ENCODE measurements at places on chromosomes 4 and X.
A peak's percentile ranks its signal among the peaks of the same experiment; 100 is the strongest.

- no peak for DNase-seq
These were observed 50.5 kb downstream of the CXCL1 start for GRCh38 chr4:73919691-73920090.

- no peak for DNase-seq
These were observed 42.8 kb downstream of the ELOVL6 start for GRCh38 chr4:110155654-110156053.

DNA sequence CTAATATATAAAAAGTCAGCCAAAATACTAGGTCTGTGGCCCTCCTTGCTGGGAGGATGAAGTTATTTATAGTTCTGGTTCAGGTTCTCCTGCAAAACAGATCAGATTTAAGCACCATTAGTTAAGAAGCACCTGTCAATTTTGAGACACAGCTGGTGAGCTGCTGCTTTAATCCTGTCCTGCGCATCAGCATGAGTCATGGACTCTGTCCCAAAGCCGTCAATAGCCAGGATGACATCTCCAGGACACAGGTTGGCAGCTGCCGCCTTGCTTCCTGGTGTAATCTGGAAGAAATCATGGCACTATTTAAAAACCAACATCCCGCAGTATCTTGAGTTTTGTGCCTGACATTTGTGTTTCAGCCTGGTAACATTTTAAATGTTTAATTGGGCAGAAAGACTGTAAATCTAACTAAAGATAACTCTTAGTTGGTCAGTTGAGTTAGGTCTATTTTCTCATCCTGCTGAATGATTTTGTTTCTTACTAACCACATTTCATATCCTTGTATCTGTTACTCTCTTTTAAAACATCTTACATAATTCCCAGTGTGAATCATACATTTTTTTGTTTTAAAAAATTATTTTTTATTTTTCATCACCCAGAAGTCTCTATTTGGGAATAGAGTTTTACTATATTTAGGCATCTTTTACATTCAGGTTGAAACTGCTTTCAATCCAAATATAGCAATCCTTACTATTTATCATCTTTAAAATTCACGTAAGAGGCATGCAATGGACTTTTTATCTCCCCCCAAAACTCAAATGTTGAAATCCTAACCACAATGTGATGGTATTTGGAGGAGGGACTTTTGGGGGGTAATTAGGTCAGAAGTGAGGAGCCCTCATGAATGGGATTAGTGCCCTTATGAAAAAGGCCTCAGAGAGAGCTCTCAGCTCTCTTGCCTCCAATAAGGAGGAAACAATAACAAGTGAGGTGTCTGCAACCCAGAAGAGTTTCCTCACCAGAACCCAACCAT, 10.1 kb downstream of the PDLIM3 start:
- no peak for DNase-seq

GRCh38 chrX:136766785-136767103, 14.0 kb downstream of the ARHGEF6 start:
- DNase-seq: no peak

GRCh38 chrX:53435997-53436396, 1.8 kb upstream of the HSD17B10 start:
- DNase-seq: peak; percentile 72

DNA sequence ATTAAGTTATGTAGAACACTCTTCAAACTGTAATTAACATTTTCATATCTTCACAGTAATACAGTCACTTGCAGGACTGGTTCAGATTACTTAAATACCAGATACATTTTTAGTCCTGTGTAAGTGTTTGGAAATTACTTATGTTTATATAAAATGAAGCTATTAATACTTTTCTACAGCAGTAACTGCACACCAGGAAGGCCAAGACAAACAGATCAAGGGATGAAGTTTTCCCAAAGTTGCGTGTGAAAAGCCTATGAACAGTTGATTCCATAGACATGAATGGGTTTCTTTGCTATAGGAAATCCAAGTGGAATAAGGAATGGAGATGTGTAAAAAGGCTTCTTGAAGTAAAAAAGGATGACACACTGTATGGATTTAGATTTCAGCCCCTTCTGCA, 28.9 kb upstream of the DRP2 start:
- no peak for DNase-seq

DNA sequence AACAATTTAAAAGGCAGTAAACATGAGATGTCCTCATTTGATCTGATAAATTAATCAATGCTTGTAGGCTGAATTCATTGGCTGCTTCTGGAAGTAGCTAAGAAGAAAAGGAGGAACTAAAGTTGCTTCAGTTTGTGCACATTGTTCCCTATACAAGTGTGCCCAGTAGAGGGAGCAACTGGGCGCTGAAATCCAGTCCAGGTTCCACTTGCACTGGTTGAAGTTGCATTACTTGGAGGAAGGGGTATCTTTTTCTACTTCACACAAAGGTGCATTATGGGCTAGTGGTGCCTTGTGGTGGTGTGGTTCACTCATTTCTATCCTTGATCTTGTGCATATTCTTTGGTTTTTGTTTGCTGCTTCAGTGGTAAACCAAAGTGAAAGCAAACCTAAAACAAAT, 67.9 kb upstream of the SOX3 start:
- DNase-seq: peak; percentile 23

GRCh38 chr4:162661913-162662312, 498.1 kb upstream of the FSTL5 start:
- no peak for DNase-seq

DNA sequence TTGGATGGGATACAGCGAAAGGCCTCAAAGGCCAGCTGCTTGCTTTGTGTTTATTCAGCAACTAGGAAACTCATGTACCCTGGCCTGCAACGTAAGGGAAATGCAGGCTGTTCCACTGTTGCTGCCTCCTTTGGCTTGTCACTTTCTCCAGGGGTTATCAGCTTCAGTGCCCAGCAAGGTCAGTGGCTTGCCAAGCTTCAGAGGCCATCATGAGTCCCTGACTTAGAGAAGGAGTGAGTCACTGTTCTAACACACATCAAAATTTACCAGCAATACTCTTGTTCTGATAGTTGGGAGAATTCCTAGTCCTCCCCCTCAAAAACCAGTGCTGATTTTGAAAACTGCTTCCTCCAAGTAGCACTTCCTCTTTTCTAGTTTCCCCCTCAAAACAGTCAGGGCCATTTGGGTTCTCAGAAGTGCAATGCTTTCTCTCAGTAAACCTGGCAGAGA, 250.8 kb downstream of the ARHGAP24 start:
- peak; percentile 90 for DNase-seq

DNA sequence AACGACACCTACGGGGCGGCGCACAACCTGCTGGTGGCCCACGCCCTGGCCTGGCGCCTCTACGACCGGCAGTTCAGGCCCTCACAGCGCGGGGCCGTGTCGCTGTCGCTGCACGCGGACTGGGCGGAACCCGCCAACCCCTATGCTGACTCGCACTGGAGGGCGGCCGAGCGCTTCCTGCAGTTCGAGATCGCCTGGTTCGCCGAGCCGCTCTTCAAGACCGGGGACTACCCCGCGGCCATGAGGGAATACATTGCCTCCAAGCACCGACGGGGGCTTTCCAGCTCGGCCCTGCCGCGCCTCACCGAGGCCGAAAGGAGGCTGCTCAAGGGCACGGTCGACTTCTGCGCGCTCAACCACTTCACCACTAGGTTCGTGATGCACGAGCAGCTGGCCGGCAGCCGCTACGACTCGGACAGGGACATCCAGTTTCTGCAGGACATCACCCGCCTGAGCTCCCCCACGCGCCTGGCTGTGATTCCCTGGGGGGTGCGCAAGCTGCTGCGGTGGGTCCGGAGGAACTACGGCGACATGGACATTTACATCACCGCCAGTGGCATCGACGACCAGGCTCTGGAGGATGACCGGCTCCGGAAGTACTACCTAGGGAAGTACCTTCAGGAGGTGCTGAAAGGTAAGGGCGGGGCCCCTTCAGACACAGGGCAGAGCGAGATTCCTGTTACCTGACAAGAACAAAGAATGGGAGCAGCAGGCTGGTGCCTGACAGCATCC, 11.7 kb downstream of the RPL9 start:
- peak; percentile 49 for DNase-seq

DNA sequence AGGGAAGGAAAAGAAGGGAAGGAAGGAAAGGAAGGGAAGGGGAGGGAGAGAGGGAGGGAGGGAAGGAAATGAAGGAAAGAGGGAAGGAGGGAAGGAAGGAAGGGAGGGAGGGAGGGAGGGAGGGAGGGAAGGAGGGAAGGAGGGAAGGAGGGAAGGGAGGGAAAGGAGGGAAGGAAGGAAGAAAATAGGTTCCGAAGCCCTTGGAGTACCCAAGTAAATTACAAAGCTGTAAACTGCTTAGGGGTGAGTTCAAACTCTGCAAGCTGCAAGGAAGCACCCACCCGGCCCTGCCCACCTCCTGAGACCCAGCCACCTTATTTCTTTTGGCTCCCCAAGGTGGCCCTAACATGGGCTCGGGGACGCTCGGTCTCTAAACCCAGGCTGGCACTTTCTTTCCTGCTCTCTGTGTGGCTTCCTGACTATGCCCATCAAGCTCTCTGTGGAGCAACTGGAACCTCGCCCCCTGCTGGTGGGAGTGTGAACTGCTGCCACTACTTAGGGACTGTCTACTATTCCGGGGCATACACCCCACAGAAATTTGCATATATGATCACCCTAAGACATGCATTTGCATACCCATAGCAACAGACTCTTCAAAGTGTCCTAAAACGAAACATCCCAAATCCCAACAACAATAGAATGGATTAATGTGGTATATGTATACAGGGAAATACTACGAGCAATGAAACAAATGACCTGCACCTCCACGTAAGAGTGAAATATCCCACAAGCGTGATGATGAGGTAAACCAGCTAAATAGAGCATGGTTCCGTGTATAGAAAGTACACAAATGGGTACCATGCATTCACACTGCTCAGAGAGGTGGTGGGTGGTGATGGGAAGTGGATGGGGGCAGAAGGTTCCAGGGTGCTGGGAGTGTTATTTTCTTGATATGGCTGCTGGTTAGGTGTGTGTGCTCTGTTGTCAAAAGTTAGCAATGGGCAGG, 151.7 kb upstream of the TBL1X start:
- DNase-seq: peak; percentile 50

GRCh38 chr4:183202523-183202922, 103.5 kb downstream of the WWC2 start:
- DNase-seq: no peak

GRCh38 chr4:60780874-60781273, 419.3 kb upstream of the ADGRL3 start:
- no peak for DNase-seq

- no peak for DNase-seq
These were observed 189.5 kb upstream of the TAPT1 start for GRCh38 chr4:16415751-16416150.

DNA sequence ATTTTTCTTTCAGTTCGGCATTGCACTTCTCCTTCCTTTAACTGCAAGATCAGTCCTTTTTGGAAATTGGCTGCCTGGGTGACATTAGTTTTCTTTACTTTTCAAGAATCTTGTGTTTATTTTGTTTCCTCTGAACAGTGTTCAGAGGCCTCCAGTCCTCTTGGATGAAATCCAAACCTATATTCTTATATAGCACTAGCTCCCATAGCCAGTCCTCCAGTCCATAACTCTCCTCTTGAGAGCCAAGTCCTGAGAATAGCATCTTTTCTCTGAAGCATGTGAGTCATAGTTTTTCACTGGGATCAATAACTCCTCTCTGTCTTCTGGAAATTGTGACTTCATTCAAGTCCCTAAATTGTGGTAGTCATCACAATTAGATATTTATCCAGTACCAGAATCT, 357.5 kb downstream of the RAPGEF2 start:
- DNase-seq: no peak

GRCh38 chr4:112402098-112402497, 104.9 kb downstream of the ALPK1 start:
- no peak for DNase-seq

DNA sequence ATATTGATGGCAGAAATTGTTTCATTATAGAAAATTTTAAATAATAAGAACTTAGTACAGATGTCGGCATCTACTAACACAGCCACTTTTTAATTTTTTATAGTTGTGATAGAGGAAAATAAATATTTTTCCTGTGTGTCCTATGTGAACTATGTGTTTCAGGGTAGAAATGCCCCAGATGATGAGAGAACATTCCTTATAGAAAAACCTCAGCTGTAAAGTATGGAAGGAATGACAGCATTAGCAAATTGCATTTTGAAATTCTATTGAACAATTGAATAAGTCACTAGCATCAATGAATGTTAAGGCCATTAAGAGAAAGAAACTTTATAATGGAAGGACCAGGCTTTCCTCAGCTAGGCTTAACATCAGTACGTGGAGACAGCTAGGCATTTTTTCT, 149.2 kb downstream of the CFAP299 start:
- no peak for DNase-seq

GRCh38 chrX:44580466-44580865, 37.8 kb upstream of the FUNDC1 start:
- no peak for DNase-seq

GRCh38 chrX:118114971-118115370, 1.6 kb downstream of the KLHL13 start:
- DNase-seq: no peak

- no peak for DNase-seq
These were observed 25.8 kb downstream of the PPP3CA start for GRCh38 chr4:101321481-101322042.

GRCh38 chr4:87311684-87312083, 11.0 kb downstream of the HSD17B13 start:
- DNase-seq: no peak

GRCh38 chr4:138663883-138664282, 351.7 kb upstream of the NOCT start:
- DNase-seq: no peak

- peak; percentile 14 for DNase-seq
These were observed 167.3 kb upstream of the PGRMC2 start for GRCh38 chr4:128454881-128455280.

DNA sequence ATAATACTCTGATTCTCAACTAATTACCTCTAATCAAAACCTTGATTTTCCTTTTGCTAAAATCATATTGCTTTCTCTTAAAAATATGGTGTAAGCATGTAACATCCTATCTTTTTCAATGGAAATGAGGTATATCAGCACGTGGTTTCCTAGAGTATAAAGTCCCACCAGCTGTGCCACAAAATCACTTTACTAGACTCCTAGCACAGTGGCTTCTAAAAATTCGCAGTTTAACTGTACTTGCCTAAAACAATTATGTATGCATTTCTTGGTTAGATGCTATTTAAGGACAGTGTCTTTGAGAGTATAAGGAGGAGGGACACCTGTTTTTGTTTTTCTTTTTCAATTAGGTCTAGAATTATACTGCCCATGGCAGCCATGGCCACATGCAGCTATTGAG, 62.8 kb downstream of the GK start:
- DNase-seq: no peak

DNA sequence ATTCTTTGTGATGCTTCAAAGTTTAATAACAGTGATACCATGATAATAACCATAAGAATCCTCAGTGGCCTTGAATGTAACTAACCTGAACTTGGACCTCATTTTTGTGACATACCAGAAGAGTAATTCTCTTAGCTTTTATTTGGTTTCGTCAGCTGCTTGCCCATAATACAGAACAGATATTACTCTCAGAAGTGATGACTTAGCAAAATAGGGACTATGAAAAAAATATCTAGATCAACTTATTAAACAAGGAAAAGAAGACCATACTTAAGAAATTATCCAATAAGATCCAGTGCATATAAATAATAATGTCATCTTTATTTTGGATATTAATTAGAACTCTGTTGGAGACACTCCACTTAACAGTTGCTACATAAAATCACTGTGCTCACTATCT, 236.9 kb upstream of the GPC4 start:
- no peak for DNase-seq

All from body of pancreas (tissue), 4 donors.